Activated CD4-positive, CD25-positive, alpha-beta regulatory T cell (primary cell): ENCODE measurements at places on chromosomes 13 and 19.

DNA sequence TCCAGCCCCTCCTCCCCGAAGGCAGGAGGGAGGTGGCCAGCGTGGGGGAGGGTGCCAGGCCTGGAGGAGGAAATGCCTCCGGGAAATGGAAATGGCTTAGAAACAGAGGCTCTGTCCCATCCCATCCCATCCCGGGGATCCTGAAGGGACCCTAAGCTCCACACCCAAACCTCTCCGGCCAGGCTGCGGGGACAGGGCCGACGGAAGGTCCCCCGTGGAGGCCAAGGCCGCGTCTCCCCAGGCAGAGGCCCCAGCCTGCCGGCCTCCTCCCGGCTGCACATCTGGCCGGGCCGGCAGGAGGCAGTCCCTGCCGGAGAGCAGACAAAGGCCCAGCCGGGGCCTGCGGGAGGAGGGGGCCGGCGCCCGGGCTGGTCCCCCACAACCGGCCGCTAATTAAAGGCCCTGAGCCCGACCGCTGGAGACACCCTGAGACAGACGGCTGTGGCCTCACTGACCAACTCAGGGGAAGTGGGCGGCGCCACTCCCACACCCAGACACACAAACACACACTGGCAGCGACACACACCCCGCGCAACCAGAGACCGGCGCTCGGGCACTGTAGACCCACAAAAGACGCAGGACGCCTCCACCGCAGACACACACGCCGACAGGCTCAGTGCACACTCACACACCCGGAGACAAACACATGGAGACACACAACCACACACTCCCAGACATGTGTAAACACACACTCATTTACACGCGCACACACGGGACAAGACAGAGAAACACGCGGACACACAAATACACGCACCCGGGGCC is 1.1 kb downstream of the ADAMTS10 start:
- no peak for DNase-seq

DNA sequence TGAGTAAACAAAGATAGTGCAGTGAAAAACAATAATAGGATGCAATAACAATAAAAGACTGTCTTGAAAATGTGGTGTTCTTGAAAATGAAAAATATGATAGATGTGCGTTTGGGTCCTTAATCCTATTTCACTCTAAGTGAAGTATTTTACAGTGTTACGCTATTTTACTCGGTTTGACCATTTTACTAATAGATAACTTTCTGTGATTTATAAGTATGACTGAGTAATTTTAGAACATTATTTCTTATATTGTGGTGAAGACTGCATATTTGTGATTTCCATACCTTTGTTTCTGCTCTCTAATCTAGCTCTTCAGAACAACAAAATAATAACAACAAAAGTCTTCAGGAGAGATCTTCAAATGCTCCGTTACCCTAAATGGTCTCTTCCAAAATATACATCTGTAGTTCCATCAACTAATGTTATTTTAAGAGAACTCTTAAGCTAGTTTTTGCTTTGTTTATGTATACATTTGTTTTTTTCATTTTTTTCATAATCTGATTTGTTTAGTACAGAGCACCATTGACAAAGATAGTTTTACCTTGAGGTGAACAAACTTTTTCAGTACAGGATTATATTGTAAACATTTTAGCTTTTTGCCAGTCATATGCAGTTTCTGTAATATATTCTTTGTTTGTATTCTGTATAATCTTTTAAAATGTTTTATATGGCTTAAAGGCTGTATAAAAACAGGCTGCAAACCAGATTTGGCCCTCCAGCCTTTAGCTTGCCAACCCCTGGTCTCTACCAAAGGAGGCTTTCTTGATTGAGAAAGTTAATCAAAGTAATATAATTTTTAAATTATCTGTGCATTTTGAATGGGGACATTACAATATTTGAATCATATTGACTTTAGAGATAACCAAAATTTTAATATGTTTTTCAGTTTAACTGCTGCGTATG is 1572.7 kb upstream of the PRR20A start:
- DNase-seq = no peak

GRCh38 chr13:97263160-97263559 is 41.0 kb downstream of the MBNL2 start:
- DNase-seq = no peak

- DNase-seq = no peak
These were observed 45.9 kb downstream of the PCDH9 start for GRCh38 chr13:67184247-67184646.

- DNase-seq = no peak
These were observed 80.2 kb downstream of the TEX26 start for GRCh38 chr13:31012655-31013024.

- no peak for DNase-seq
These were observed at the start of gene PLIN5 for GRCh38 chr19:4534836-4535658. Gene PLIN5, minus strand, starts transcription at chr19:4535224. Its CDS starts 1,150 bp downstream, at chr19:4534074.

GRCh38 chr13:76697288-76697687 is 188.9 kb downstream of the KCTD12 start:
- no peak for DNase-seq

GRCh38 chr19:33374236-33374714 is 766 bp downstream of the CEBPG start:
- DNase-seq = no peak

- DNase-seq = no peak
These were observed 77.1 kb downstream of the FNDC3A start for GRCh38 chr13:49052813-49053212.

- DNase-seq = no peak
These were observed 12.6 kb upstream of the GARRE1 start for GRCh38 chr19:34241513-34242337.

GRCh38 chr19:13026462-13027370 is 31.4 kb downstream of the NFIX start:
- DNase-seq = no peak

GRCh38 chr13:93811071-93811737 is 584.6 kb downstream of the GPC6 start:
- no peak for DNase-seq

GRCh38 chr13:65133094-65133493 is 2097.0 kb downstream of the PCDH9 start:
- DNase-seq = no peak

DNA sequence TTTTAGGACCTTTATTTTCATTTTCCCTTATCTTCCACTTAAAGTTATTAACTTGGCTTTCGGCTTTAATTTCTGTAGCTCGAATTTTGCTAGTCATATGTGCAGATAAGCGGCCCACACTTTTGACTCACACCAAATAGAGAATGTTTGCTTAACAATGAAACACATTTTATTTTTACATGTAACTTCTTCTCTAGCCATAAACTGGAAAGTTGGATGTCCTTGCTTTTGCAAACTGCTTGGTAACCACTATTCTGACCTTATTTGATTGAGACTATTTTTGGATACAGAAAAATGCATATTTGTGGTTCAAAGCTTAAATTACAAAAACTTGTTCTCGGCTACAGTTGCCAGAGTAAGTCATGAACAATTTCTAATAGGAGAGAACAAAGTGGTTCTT is 600.0 kb downstream of the KCTD12 start:
- no peak for DNase-seq

DNA sequence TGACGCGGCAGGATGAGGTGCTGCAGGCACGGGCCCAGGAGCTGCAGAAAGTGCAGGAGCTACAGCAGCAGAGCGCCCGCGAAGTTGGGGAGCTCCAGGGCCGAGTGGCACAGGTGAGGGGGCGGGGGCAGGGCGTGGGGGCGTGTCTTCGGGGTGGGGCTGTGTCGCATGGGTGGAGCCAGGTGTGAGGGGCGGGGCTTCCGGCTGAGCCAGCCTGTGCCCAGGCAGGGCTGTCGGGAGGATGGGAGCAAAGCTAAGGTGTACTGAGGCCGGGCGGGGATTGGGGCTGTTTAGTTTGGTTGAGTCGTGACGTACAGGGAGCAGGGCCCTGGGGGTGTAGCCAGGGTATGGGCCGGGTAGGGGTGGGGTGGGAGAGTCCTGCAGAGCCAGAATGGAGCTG is 62.3 kb downstream of the KCNC3 start:
- DNase-seq = no peak
